Stimulated activated CD4-positive, alpha-beta T cell treated with anti-CD3 and anti-CD28 coated beads, Interleukin-1b, Interleukin-23, amount 100 ng/mL, for 4 hours (primary cell): ENCODE measurements at places on chromosomes 11 and 22.

- no peak for DNase-seq
Observed at GRCh38 chr22:20232781-20233180, 35.3 kb downstream of the RTN4R start.

GRCh38 chr22:23029521-23030228, 40.6 kb upstream of the GNAZ start:
- no peak for DNase-seq

DNA sequence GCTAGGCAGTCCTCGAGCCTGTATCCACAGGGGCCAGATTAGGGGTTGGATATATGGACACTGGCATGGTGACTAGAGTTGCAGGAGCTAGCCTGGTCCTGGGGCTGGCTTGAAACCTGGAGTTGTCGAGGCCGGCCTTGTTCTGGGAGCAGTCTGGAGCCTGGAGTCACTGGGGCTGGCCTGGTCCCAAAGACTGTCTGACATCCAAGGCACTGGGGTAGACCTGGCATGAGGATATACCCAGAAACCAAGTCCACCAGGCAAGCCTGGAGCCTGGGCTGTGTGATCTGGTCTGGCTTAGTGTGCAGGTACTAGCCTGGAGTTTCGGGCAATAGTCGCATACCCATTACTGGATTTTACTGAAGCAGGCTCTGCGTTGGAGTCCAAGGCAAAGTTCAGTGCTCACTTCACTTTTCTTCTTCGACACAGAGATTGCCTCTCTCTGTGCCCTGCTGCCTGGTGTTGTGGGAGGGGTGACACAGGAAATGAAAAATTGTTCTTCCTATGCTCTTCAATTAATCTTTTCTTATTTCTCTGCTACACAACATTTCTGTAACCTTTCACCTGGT, 4.3 kb upstream of the GLYATL1 start:
- no peak for DNase-seq

DNA sequence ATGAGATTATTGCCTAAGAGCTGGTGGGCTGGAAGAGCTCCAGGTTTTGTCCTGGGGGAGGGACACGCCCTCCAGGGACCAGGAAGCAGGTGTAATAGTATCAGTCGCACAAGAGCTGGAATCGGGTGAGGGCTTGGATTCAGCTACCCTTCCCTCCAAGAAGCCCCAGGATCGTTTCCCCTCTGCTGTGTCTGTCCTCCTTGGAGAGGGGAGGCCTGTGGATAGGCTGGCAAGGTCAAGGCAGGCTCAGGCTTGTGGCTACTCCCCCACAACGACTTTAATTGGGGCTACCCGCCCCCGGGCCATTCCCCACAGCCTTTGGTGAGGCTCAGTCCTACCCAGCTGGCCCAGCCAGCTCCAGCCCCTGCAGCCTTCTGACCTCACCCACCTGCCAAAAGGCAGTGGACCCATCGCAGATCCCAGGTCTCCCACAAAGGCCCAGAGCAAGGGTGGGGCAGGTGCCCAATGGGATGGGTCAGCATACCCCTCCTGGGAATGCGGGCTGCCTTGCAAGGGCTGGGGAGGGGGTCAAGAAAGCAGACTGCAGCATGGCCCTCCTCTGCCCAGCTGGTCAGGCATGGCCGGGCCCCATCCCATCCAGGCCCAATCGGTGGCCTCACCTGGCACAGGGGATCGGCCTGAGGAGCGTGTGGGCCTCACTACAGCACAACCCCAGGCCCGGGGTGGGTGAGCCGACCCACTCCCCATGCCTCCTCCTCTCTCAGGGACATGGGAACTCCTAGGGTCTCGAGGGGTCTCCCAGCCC, 1.0 kb downstream of the CTSD start:
- DNase-seq, result no peak

DNA sequence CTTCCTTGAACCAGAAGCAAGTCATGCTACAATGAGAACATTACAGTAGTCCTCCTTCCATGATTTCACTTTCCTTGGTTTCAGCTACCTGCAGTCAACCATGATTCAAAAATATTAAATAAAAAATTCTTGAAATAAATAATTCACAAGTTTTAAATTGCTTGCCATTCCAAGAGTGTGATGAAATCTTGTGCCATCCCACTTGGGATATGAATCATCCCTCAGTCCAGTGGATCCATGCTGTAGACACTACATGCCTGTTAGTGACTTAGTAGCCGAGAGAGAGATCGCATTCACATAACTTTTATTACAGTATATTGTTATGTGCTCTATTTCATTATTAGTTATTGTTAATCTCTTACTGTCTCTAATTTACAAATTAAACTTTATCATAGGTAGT, 6.0 kb downstream of the HOATZ start:
- DNase-seq, result no peak

GRCh38 chr11:73070653-73071052, 71.5 kb downstream of the FCHSD2 start:
- DNase-seq, result no peak

DNA sequence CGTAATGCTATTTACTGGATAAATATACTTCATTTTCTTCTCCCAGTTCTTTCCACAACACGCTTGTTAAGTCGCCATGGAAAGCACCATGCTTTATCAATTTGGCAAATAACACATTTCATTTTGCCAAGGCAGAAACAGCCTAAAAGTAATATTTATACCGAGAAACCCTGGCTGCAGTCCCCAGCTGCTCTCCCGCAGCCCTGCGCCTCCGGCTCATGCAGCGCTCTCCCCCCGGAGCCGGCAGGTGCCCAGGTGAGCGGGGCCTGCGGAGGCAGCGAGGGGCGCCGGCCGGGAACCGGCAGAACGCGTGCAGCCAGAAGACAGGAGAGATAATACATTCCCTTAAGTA, 681 bp upstream of the ARHGEF12 start:
- no peak for DNase-seq

- DNase-seq, result no peak
Observed at GRCh38 chr11:6237266-6237665, 1.6 kb upstream of the CNGA4 start.

DNA sequence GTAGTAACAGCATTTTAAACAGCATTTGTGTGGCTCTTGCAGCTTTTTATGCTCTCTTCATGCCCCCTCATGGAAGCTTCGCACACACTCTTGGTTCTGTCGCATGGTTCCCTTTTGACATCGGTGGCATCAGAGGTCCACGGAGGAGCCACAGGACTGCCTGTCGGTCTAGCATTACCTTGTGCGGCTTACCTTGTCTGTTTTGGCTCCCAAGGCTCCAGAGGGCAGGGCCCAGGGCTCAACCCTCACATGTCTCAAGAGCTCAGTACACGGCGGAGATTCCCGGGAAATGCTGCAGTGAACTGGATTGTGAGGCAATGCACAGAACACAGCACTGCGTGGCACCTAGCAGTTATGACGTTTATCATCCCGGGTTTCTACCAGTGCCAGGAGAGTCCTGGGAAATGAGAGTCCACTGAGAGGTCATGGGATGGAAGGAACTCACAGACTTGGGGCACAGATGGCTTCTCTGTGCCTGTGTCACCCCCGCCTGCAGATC, 1015.8 kb downstream of the TBC1D22A start:
- no peak for DNase-seq

GRCh38 chr22:27215871-27216270, 558.5 kb downstream of the MIAT start:
- DNase-seq, result no peak

DNA sequence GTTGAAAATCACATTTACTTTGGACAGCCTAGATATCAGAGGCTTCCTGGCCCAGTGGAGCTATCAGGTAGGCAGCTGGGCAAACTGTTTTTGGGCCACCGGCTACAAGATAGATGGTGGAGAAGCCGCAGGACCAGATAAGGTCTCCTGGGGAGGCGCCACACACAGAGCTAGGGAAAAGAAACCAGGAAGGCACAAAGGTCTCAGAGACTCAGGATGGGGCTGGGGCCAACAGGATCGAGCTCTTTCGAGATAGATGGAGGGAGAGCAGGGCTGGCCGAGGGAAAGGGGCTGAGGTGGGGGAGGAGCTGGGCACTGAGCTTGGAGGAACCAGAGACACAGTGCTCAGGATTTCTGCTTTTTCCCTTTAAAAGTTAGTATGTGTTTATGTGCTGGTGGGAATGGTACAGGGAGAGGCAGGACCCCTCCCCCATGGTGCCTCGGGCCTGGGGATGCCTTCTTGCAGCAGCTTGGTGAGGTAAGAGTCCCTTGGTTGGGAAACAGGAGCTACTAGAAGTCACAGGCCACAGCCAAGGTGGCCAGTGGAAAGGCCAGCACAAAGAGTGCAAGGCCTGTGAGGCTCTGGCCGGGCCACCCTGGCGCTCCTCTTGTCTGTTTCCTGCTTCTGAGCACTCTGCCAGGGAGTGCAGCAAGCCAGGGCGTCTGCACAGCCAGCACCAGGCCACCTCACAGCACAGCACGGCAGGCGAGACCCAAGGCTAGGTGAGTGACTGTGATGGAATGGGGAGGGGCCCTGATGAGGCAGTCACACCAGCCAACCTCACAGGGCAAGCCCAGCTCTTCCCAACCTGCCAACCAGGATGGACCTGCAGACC, 11.5 kb upstream of the NAP1L4 start:
- no peak for DNase-seq

- DNase-seq, result no peak
Observed at GRCh38 chr11:45739866-45740265, 65.1 kb upstream of the SLC35C1 start.

DNA sequence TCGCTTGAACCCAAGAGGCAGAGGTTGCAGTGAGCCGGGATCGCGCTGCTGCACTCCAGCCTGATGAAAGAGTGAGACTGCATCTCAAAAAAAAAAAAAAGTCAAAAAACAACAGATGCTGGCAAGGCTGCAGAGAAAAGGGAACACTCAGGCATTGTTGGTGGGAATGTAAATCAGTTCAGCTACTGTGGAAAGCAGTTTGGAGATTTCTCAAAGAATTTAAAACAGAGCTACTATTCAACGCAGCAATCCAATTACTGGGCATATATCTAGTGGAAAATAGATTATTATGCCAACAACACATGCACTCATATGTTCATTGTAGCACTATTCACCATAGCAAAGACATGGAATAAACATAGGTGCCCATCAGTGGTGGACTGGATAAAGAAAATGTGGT, 89.7 kb downstream of the EFCAB6 start:
- DNase-seq, result no peak

DNA sequence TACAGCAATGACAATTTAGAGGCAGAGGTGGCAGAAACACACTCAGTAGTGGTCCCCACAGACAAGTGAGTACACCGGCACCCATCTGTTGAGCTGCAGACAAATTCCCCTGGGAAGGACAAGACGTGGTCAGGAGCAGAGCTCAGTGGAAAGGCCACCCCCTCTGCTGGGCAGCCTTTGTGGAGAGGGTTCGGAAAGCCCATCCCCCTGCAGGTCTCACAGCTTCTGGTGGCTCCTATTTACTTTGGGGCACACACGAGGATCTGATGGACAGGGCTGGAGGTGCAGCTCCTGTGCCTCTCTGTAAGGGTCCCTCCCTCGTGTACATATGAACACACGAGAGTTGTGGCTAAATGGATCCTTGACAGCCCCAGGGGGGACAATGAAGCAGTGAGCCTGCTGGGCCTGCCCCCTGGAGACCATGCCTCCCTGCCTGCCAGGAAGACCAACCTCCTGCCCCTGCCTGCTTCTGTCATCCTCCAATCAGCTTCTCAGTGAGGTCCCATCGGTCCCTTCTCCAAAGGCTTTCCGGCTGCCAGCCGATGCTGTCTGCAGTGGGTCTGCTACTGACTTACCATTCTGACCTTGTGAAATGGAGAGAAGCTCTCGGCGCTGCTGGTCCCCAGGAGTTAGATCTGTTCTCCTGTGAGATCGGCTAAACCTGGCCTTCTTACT, 161.5 kb downstream of the CACNA1I start:
- no peak for DNase-seq

- DNase-seq, result no peak
Observed at GRCh38 chr11:67006029-67006884, 16.7 kb upstream of the SYT12 start.

- DNase-seq, result no peak
Observed at GRCh38 chr11:117944554-117944953, 15.4 kb upstream of the TMPRSS13 start.

- DNase-seq, result no peak
Observed at GRCh38 chr22:20799449-20799848, 25.5 kb downstream of the SERPIND1 start.

DNA sequence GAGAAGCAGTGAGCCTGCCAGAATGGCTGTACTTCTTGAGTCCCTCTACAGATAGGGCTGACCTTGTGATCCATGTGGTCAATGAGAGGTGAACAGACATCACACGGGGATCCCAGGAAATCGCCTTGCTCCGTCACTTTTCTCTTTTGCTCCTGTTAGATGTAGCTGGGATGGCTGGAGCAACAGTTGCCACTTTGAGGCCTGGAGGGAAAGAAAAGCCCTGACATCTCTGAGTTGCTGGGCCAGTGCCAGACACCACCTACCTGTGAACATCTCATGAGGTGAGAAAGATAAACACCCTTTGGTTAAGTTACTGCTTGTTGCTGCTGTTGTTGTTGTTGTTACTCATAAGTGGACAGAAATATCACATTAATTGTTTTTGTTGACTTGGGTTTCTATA, 840.3 kb downstream of the TBC1D22A start:
- no peak for DNase-seq

- no peak for DNase-seq
Observed at GRCh38 chr11:114026355-114026754, 33.2 kb upstream of the ZBTB16 start.

DNA sequence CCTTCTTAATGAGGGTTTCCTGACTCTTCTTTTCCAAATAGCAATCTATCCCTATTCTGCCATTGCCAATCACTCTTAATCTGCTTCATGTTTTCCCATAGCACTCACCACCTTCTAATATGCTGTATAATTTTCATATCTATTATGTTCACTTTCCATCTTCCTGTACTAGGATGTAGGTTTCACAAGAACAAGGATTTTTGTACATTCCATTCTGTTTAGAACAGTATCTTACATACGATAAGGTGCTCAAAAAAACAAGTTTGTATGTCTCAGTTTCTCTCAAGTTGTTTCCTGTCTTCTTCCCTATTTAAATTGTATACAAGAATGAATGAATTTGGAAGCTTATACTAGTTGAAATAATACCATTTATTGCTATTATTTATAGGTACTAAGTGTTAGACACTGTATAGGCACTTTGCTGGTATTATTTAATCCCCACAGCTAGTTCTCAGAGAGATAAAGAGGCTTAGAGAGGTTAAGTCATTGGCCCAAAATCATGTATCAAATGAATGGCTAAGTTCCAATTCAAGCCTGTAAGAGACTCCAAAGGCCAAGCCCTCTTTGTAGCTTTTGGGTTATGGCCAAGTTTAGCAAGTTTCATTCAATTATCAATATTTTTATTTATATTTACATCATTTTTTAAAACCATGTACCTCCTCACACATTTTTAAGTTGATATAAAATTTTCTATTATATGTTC, 134.7 kb downstream of the PAX6 start:
- no peak for DNase-seq
